ENCODE measurements at places on chromosomes 16 and 17.

GRCh38 chr16:82641336-82641984 is 14.7 kb downstream of the CDH13 start:
- peak; percentile 15 for DNase-seq

GRCh38 chr16:24745391-24745790 is 15.9 kb downstream of the TNRC6A start:
- DNase-seq, result no peak

DNA sequence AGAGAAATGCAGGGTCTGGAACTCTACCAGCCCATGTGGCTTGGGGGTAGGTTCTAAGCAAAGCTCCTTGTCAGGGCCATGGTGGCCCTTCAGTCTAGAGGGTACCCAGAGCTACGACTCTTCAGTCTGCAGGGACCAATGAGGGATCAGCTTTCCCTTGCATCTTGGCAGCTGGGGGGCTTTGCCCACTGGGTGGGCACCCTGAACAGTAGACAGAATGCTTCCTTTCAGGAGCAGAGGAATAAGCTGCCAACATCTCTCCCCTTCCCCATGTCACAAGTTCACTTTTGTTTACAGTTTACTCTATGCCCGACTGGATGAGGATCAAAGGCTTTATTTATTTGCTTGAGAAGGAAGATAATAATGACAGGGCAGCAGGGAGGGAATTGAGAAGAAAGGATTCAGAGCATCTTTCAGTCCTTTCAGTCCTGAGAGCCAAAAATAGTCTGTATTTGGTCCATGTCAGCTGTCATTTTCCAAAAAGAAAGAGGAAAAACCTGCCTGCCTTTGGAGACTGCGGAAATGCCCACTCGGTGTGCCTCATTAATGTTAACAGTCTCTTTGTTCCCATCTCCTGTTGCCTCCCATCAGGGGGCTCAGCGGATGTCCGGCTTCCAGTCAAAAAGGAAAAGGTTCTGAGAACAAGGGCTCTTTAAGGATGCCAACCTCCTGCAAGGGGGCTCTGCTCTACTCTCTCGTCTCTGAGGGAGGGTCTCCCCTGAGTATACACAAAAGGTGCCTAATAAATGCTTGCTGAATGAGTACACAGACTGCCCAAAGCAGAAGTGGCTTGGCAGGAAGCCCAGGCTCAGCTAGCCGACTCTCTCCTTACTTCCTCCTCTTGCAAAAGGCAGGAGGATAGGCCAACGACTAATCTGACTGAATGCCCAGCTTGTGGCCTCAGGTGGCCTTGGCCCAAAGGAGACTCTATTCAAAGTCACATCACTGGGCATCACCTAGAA is 17.1 kb downstream of the TRAF4 start:
- DNase-seq, result no peak

DNA sequence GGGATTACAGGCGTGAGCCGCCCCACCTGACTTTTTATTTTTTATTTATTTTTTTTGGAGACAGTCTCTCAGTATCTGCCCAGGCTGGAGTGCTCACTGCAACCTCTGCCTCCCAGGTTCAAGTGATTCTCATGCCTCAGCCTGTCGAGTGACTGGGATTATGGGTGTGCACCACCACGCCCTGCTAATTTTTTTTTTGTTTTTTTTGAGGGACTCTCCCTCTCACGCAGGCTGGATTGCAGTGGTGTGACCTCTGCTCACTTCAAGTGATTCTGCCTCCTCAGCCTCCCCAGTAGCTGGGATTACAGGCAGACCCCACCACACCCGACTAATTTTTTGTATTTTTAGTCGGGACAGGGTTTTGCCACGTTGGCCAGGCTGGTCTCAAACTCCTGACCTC is 7.7 kb downstream of the ZNF207 start:
- no peak for DNase-seq

DNA sequence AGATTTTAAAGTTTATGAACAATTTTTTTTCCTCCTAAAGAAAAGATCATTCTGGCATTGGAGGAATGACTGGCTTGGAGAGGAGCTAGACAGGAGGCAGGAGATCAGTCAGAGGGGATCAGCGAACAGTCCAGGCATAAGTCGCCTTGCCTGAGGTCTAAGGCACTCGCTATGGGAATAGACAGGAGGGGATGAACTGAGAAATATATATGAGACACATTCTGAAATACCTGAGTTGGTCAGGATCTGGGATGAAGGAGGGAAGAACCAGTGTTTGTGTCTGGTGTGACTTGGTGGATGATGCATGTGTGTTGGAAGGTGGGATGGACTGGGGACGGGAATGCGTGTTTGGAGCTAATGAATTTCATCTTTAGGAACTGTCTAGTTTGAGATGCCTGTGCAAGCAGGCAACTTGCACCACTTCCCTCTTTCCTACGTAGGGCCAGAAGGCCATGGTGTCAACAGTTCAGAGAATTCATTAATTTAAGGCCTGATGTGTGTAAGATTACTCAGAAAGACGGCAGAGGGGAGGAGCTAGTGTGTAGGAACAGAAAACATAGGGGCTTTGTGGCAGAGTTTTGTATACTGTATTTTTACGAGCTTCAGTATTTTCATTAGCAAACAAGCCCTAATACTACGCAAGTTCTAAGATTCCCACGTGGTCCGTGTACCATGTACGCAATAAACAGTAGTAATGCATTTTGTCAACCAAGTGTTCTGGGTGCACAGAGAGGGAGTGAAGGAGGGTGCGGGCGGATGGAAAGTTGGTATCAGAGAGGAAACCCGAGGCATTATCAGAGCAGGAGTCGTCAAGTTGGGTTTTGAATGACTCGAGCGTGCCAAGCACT is 825 bp downstream of the HEATR6 start:
- peak; percentile 44 for DNase-seq

DNA sequence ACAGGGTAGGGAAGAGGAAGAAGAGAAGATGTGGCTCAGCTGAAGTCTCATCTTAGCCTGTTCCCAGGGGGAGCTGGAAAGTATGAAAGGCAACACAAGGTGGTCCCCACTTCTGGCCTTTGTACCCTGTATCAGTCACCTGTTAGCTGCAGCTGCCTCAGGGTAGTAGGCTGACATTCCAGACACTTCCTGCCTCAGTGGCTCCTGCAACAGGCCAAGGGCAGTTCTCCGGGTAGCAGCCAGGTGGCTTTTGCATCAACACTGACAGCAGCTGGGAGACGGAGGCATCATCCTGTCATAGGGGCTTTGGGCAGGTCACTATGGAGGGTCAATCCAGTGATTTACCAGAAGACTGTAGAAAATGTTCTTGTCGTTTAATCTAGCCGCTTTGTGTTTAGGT is 124.0 kb downstream of the RGS9 start:
- no peak for DNase-seq

All from central memory CD4-positive, alpha-beta T cell (primary cell).